Activated CD4-positive, alpha-beta T cell treated with anti-CD3 and anti-CD28 coated beads, Interleukin-2, amount 50 U/mL, for 1 hour (primary cell): ENCODE measurements at places on chromosomes 2 and 18.

DNA sequence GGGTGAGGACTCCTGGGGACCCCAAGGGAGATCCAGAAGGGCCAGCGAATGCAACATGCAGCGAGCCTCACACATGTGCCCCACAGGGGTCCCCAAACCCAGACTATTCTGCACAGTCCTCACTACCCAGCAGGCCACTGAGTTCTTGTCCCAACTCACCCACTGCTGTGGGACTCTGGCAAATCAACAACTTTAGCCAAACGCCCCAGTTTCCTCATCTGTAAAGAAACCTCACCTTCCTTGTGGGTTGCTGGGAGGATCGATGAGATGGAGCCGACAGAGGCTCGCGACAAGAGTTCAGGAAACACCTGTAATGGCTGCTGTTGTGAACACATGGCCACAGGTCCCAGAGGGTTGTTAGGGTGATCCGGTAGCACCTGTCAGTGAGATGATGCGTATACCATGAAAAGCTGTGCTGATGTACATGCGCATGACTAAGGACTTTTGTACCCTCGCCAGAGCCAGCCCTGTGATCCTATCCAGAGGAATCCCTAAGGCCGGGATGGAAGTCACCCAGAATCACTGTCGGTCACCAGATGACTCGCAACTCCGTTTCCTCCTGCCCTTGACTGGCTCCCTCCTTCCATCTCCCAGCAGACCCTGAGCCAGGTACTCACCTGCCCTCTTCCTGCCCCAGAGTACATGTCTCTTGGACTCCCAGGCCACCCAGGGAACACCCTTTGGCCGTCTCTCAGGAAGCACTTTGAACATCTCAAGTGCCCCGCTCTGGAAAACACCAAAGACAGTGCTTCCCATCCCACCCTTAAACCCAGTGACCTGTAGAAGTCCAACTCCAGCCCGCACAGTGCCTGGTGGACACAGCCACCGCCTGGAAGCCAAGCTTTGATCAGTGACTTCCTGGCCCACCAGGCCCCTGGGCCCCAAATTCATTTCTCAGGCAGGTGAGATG, 103.3 kb upstream of the ID2 start:
- DNase-seq: no peak

DNA sequence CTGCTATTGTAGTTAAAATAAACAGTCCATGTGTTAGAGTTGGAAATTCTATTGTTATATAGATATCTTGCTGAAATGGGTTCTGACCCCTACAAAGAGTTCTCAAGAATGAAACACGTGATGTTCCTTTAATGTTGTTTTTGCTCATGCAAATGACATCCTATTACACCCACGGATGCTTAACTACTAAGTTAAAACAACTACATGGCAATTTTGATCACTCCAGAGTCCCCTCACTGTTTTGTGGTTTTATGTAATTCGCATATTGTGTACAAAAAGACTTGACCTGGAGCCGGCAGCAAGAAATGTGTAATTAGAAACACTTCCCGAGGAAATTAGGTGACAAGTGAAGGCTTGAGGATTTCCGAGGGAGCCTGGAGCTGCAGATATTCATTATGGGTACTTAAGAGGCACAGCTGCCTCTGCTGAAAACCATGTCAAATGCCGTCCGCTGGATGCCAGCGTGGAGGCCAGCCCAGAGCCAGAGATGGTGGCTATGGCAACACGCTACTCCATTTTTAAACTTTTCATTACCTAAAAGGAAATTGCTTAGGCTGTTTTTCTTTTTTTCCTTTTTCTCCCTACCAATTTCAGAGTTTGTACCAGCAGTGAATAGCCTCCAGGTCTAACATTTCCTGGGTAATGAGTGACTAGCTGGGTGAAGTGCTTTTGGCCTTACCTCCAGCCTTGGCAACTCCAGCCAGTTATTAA, 21.0 kb upstream of the CABLES1 start:
- no peak for DNase-seq

GRCh38 chr2:13745330-13745729, 887.2 kb upstream of the LRATD1 start:
- DNase-seq: no peak

DNA sequence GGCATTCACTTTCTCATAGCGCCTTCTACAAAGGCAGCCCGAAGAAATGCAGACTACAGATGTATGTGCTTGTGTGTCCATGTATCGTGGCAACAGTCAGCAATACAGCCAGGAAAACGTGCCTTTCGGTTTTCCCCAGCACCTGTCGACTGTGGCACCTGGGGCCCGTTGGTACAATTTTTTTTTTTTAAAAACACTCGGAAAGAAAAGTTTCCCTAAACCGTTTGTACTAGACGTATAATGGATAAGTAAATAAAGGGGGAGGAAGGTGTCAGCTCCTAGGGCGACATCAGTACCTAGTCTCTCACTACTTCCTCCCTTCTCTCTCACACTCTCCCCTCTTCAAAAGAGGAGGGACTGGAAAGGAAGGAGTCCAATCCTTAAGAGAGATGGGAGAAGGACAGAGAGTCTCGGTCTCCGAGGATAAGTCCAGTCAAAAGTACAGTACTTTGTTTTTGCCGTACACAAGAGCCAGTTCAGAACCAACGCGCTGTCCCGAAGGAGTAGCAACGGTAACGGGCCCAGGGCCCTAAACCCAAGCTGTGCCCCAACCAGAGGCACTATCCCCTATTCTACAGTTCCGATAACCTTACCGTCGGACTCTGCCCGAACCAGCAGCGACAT, 759 bp downstream of the PPP4R3B start:
- peak; percentile 39 for DNase-seq

GRCh38 chr2:11535899-11536344, 2.1 kb downstream of the GREB1 start:
- DNase-seq: no peak

- DNase-seq: no peak
Measured at GRCh38 chr2:108029496-108029895, 43.2 kb downstream of the SLC5A7 start.

DNA sequence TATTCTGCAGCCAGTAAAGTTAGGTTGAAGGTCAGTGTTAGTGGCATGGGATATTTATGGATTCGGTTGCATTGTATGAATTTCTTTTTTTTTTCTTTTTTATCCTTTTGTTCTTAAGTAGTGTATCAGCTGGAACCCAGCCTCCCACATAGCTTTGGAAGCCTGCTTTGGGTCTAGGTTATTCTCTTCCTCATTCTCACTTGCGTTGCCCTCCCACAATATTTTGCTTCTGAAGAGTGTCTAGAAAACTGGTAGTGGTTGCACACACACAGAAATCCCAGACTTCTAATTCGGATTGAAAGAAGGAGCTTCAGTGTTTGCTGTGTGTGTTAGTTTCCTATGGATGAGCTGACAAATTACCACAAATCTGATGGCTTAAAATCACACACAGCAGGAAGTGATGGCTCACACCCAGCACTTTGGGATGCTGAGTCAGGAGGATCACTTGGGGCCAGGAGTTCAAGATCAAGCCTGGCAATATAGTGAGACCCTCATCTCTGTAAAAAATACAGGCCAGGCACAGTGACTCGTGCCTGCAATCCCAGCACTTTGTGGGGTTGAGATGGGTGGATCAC, 104.8 kb downstream of the ARL4C start:
- no peak for DNase-seq

GRCh38 chr18:33600846-33601245, 22.8 kb downstream of the ASXL3 start:
- no peak for DNase-seq

DNA sequence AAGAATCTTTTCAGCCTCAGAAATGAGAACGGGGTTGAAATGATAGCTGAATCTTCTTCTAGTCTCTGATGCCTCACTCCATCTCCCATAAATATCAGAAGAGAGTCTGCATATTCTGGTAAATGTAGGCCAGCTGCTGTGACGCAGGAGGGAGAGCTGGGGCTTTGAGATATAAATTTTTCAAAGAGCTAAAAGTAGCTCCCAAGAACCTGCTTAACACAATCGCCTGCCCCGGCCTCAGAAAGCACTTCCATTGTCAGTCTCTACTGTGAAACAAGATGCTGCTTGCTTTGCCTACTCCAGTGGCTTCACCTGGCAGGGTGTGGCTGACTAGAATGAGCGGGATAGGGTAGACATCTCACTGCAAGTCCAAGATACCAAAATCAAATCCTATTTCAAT, 105.0 kb upstream of the CCDC150 start:
- DNase-seq: no peak

GRCh38 chr2:109049022-109049421, 60.0 kb upstream of the EDAR start:
- no peak for DNase-seq

GRCh38 chr2:25617948-25618646, 55.3 kb downstream of the DTNB start:
- DNase-seq: no peak

GRCh38 chr18:24799720-24800119, 339.3 kb downstream of the HRH4 start:
- no peak for DNase-seq

- no peak for DNase-seq
Measured at GRCh38 chr2:54336977-54337255, 80.9 kb upstream of the TSPYL6 start.

- DNase-seq: no peak
Measured at GRCh38 chr2:192029089-192029488, 165.6 kb downstream of the TMEFF2 start.

GRCh38 chr2:72148837-72149555, 1.3 kb upstream of the CYP26B1 start:
- no peak for DNase-seq

- no peak for DNase-seq
Measured at GRCh38 chr2:151087377-151087776, 174.3 kb downstream of the RBM43 start.

GRCh38 chr2:73050121-73050545, 21.4 kb downstream of the SFXN5 start:
- no peak for DNase-seq

- no peak for DNase-seq
Measured at GRCh38 chr2:20643060-20643459, 7.8 kb downstream of the HS1BP3 start.

DNA sequence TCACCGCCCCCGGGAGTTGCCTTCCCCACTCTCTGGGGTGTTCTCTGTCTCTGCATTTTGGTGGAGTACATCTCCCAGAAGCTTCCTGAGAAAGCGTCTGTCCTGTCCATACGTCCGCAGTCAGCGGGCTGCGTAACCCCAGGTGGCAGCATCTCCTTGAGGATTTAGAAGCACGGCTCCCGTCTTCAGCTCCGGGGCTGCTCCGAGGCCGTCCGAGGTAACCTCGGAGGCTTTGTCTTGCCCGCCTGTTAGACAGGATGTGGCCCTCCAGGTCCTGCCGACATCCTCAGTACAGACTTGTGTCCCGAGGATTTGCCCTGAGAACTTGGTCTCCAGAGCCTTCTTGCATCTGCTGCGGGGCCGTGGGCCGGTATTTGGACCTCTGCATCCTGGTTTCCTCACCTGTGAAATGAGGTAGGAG, 58.4 kb downstream of the CTDP1 start:
- no peak for DNase-seq

DNA sequence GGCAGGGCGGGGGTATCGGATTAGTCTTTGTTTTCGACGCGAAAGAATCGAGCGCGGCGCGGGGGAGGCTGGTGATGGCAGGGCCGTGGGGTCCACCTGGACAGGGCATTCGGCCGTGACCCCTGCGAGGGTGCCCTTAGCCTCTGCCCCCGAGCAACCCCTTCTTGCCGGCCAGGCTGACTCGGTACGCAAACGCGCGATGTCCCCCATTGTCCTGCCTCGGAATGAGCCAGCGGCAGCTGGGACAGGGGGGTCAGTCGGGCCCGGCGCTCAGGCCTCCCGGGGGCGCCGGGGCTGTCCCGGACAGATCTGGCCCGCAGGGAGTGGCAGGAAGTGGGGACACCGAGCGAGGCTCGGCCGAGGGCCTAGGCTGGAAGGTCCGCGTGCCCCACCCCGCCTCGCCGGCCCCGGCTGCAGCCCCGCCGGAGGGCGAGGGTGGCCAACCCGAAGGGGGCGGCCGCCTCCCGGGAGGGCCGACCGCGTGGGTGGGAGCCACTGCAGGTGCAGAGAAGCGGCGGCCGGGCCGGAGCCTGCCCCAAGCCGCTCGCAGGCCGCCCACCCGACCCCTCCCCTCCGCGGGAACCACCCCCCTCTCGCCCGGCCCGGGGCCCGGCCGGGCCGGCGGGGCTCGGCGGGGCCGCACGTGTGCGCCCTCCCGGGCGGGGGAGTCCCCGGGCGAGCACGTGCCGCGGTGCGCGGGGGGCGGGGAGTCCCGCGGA, at the start of gene TET3:
Gene TET3 (plus strand): TSS at position 708 of the 719 bp plus-strand sequence. CDS start 1,494 bp downstream, outside the sequence.
- DNase-seq: no peak

GRCh38 chr2:174692256-174692919, 71.9 kb downstream of the CHRNA1 start:
- DNase-seq: no peak

- no peak for DNase-seq
Measured at GRCh38 chr2:164808776-164809175, 32.8 kb downstream of the COBLL1 start.

- DNase-seq: no peak
Measured at GRCh38 chr2:124523096-124523495, 498.0 kb downstream of the CNTNAP5 start.

DNA sequence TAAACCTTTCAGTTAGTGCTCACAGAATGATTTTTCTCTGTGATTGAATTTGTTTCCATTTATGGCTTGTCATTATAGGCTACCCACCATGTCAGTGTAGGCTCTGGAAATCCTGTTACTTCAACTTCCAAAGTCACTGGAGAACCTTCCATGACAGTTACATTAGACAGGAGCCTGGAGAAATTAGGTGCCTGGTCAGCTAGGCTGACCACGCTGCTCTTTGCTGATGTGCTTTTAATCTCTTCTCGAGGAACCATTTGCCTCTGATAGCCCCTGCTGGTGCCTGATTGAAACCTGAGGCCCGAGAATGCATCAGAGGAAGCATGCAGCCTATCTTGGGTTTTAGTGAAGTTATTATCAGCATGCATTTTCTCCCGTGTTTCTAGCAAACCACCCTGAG, 29.6 kb upstream of the TTN start:
- no peak for DNase-seq

GRCh38 chr18:5604778-5605177, 61.0 kb upstream of the EPB41L3 start:
- no peak for DNase-seq

- DNase-seq: no peak
Measured at GRCh38 chr2:201344663-201345366, 12.3 kb downstream of the FLACC1 start.

DNA sequence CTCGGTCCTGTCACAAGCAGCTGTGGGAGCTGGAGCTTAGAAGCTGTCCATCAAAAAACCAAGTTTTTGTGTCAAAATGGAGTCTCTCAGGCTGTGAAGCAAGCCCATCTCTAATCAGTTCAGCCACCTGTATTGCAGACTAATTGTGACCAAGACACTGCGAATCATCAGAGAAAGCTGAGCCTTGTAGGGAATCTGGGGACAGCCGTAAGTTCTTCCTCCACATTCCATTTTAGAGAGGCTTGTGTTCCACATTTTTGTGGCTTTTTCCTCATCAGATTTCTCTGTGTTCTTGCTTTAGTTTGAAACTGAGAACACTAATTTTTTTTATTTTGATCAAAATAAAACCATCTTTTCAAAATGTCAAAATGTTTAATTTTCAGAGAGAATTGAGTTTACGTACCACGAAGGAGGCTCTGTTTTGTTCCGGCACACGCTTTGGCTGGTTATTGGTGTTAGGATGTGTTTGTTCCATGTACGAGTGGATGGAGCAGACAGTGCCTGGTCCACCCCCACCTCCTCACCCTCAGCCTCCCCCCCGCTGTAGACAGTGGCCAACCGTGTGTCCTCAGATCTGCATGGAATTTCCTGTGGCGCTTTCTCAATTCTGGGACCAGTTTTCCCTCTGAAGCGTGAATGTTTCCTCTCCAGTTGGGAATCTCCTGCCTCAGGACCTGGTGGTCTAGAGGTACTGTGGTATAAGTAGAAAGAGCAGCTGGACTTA, 140.8 kb downstream of the AGAP1 start:
- DNase-seq: no peak
